ENCODE measurements at places on chromosomes 7 and 10. TPM values are rescaled to one million over a fixed set of nuclear protein-coding genes. Genes with fewer than 3 reads are reported as not detected.
A peak's percentile ranks its signal among the peaks of the same experiment; 100 is the strongest.

DNA sequence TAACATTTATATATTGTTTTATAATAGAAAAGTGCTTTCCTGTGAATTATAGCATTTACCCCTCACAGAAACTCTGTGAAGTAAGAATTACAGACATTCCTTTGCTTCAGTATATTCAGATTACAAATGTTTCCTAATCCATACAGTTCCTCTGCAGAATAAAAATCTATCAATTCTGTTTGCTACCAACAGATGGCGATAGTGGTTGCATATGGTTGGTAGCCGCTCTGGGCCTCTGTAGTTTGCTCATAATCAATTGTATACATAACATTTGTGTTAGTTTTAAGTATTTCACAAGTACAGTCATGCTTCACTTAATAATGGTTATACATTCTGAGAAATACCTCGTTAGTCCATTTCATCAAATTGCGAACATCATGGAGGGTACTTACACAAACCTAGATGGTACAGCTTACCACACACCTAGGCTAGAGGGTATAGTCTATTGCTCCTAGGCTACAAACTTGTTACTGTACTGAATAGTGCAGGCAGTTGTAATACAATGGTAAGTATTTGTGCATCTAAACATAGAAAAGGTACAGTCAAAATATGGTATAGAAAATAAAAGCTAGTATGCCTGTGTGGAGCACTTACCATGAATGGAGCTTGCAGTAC lies 94.4 kb upstream of the STEAP4 start:
- DNase-seq = peak; percentile 3

STOX1 gene
- 53.9 TPM for total RNA-seq

GRCh38 chr7:100163006-100163531 lies 4.5 kb upstream of the TRAPPC14 start:
- DNase-seq = no peak

DNA sequence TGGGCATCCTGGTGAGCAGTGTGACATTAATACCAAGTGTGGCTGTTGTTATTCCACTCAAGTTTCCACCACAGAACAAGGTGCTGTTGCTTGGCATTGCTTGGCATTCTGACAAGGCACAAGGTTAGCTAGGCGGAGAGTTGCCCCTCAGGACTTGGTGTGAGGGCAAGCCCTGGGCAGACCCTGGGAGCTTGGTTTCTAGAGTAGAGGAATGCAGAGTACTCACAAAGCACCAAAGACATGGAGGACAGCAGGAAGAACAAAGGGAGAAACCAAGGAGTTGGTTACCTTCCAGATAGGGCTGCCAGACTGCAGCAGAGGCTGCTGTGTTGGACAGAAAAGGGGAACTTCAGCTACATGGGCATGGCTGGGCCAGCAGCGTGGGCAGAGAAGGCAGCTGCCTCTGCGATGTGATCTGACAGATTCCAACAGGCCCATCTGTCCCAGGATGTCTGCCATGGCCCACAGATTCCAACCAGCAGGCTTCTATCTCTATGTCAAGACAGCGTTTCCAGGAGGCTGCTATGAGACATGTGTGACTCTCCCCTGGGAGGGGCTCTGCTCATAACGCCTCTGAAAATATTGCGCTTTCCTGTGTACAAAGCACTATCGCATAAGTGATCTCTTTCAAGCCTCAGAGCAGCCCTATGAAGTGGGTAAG lies 1.8 kb downstream of the GOLGA7B start:
- DNase-seq = no peak

DNA sequence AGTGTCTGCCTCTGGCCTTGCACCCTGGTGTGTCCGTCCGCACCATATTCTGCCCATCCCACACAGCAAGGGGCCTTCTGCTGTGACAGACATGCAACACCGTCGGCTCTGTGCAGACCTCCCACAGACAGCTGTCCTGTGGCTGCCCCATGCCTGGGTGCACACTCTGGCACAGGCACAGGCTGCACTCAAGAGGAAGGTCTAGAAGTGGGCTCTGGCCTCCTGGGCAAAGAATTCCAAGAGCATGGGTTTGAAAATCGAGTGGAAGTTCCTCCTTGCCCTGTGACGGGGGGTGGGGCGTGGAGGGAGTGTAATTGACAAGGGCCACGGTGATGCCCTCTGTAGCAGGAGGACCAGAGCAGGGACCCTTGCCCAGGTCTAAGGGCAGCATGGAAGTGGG lies 4.3 kb upstream of the LOXL4 start:
- DNase-seq = no peak

DNA sequence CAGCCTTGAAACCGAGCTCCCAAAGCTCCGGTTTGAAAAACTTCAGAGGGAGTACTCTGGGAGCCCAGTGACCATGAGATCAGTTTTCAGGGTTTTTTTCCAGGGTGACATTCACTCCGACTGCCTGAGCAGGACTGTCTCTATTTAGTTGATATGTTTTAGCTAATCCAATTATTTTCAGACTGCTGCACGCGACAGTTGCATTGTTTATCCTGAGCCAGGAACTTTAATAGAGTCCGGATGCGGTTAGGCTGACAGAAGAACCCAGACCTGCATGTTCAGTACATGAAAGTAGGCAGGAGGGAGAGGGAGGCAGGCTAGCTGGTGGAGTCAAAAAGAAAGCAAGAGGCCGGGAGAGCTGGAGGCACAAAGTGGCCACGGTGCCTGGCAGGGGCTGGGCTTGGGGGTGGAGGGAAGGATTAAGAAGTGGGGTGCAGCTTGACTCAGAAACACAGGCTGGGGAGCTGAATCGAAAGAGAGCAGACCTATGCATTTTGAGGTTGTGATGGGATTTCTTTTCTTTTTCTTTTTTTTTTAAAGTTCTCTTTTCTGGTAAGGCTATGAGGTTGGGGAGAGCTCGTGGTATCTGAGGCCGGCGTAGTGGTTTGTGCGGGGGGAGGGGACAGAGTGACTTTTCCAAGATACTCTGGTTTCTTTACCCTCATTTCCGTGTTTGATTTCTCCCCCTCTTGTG lies 5.7 kb downstream of the GATA3 start:
- DNase-seq = peak; percentile 76

MRPS16 gene
- 77.0 TPM for total RNA-seq

DNA sequence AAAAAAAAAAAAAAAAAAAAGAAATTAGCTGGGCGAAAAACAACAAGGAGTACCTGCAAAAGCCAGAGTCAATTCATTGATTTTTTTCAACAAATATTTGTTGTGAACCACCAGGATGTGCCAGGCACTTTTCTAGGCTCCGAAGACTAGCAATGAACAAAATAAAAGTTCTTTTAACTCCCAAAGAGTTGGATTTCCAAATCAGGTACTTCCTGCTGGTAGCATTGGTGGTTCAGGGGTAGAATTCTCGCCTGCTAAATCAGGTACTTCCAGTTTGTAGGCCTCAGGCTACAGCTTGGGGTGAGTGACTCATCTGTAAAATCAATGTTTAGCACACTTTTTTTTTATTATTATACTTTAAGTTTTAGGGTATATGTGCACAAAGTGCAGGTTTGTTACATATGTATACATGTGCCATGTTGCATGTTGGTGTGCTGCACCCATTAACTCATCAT lies 10.9 kb downstream of the PPA1 start:
- no peak for DNase-seq

PGAM2 gene
- total RNA-seq = 11.3 TPM

- DNase-seq = no peak
Observed at GRCh38 chr7:147472556-147472955, 1118.0 kb upstream of the C7orf33 start.

CHAT gene
- not detected for total RNA-seq

- DNase-seq = no peak
Observed at GRCh38 chr10:3963191-3963673, 178.2 kb upstream of the KLF6 start.
